Endothelial cell of coronary artery (primary cell): ENCODE measurements at places on chromosomes 5 and 9. TPM values are rescaled to one million over a fixed set of nuclear protein-coding genes. Genes with fewer than 3 reads are reported as not detected.

Gene LIFR
- 25.8 and 36.9 TPM in 2 replicates for total RNA-seq

Gene N4BP3
- 19.8 and 22.8 TPM in 2 replicates for total RNA-seq

Gene ARHGAP26
- total RNA-seq: 13.2 and 18.8 TPM in 2 replicates

Gene C9orf57
- total RNA-seq: not detected in 2 replicates

Gene PCDHGB7
- total RNA-seq: 5.8 and 6.8 TPM in 2 replicates

Gene PCDHAC2
- total RNA-seq: 0.09 and 2.4 TPM in 2 replicates

Gene ELL2
- total RNA-seq: 9.3 and 28.2 TPM in 2 replicates

Gene DMGDH
- total RNA-seq: under 0.01 TPM in 1 of 2 replicates, not detected in the other

Gene TPPP
- total RNA-seq: 0.18 and 0.19 TPM in 2 replicates
